ENCODE measurements at places on chromosomes 2 and 18.
A peak's percentile ranks its signal among the peaks of the same experiment; 100 is the strongest.

DNA sequence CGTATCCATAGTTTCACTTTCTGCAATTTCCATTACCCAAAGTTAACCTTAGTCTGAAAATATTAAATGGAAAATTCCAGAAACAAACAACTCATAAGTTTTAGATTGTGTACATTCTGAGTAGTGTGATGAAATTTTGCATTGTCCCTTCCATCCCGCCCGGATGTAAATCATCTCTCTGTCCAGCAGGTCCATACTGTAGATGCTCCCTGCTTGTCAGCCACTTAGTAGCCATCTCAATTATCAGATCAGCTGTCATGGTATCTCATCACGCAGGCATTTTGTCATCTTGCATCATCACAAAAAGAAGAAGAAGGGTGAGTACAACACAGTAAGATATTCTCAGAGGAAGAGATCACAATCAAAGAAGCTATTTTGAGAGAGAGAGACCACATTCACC lies 185.0 kb upstream of the STK17B start:
- H3K27ac ChIP-seq, result no peak overlapping the region
- H3K4me1 ChIP-seq, result no peaks in the 10 kb centered on the region
- H3K4me3 ChIP-seq, result no peak overlapping the region
- no peak for DNase-seq
- H3K36me3 ChIP-seq, result no peaks in the 10 kb centered on the region
- no peaks in the 10 kb centered on the region for H3K27me3 ChIP-seq

DNA sequence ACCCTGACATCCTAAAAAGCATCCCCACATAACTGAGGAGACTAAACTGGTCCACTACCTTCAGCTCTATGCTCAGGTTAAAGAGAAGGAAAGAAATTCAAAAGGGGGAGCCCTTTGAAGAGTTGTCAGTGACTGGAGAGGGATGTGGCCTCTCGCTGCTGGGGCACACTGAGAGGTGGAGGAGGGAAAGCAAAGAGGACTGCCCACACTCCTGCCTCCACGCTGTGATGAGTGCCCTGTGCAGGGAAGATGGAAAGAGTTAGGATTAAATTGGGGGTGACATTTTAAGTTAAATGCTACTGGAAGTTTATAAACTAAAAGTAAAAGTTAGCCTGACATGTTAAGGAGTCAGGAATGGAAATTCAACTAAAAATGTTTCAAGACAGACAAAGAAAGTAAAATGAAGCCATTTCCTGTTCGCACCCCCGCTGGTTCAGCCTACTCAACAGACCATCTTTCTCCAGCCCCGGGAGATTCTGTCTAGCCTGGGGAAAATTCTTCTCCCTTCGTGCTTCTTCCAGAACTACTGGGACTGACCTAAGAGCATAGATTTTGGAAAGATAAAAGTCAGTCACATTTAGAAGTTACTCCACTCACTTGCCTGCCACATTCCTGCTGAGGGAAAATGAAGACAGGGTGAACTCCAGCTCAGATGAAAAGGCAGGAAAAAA lies 17.8 kb upstream of the INO80C start:
- no peak overlapping the region for H3K4me3 ChIP-seq
- H3K27ac ChIP-seq, result no peak overlapping the region
- H3K27me3 ChIP-seq, result no peaks in the 10 kb centered on the region
- no peaks in the 10 kb centered on the region for H3K4me1 ChIP-seq
- no peak for DNase-seq
- no peaks in the 10 kb centered on the region for H3K36me3 ChIP-seq

DNA sequence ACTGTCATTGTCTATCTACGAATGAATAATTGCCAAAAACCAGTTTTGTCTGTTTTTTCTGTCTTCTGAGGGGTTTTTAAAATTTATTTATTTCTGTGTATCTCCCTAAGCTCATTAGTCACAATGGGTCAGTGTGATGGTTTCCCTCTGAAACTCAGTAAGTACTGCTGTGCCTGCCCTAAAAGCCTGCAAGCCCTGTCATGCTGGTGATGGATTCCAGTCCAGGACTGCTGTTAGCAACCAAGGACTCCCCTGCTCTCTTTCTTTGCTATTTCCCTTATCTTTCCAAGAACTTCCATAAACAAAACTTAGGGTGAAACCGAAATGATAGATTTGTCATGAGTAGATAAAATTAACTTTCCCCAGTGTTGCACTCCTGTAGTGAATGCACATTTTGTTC lies 11.8 kb upstream of the DSG2 start:
- H3K36me3 ChIP-seq, result no peaks in the 10 kb centered on the region
- H3K4me3 ChIP-seq, result no peak overlapping the region
- peaks cover 9% of the 10 kb centered on the region for H3K27me3 ChIP-seq
- no peak overlapping the region for H3K27ac ChIP-seq
- no peak for DNase-seq

GRCh38 chr18:23938043-23938756 lies 76.4 kb upstream of the TTC39C start:
- H3K4me3 ChIP-seq, result no peak overlapping the region
- H3K36me3 ChIP-seq, result no peaks in the 10 kb centered on the region
- H3K27me3 ChIP-seq, result no peaks in the 10 kb centered on the region
- no peak overlapping the region for H3K27ac ChIP-seq
- no peaks in the 10 kb centered on the region for H3K4me1 ChIP-seq
- DNase-seq, result no peak

- peak overlapping the region; percentile 18 for H3K4me3 ChIP-seq
- H3K36me3 ChIP-seq, result no peaks in the 10 kb centered on the region
- no peaks in the 10 kb centered on the region for H3K27me3 ChIP-seq
- no peak overlapping the region for H3K27ac ChIP-seq
- H3K4me1 ChIP-seq, result peaks cover 4% of the 10 kb centered on the region
Measured at GRCh38 chr2:25521665-25522387, 151.6 kb downstream of the DTNB start.

GRCh38 chr2:62030902-62031301 lies 125.4 kb downstream of the COMMD1 start:
- no peak overlapping the region for H3K27ac ChIP-seq
- no peaks in the 10 kb centered on the region for H3K36me3 ChIP-seq
- H3K4me1 ChIP-seq, result no peaks in the 10 kb centered on the region
- H3K4me3 ChIP-seq, result no peak overlapping the region

GRCh38 chr2:135762022-135762421 lies 20.4 kb downstream of the UBXN4 start:
- DNase-seq, result no peak
- H3K4me3 ChIP-seq, result no peak overlapping the region
- H3K27ac ChIP-seq, result no peak overlapping the region
- H3K36me3 ChIP-seq, result peaks cover 87% of the 10 kb centered on the region
- no peaks in the 10 kb centered on the region for H3K27me3 ChIP-seq
- no peaks in the 10 kb centered on the region for H3K4me1 ChIP-seq

GRCh38 chr2:101119431-101119830 lies 31.8 kb downstream of the TBC1D8 start:
- no peaks in the 10 kb centered on the region for H3K27me3 ChIP-seq
- peak overlapping the region; percentile 77 for H3K27ac ChIP-seq

DNA sequence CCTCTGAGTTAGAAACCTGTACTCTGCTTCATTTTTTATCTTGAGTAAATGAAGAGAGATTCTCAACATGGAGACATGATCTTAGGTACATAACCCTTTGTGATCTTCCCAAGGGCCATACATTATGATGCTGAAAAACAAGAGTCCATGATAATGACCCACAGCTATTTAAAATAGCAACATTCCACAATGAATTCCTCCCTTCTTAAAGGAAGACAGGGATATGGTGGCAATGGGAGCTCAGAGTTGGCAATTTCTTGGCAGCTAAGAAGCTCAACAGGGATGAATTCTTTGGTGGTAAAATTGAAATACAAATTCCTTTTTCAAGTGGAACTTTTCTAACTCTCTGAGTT lies 638.5 kb downstream of the CNTNAP5 start:
- no peaks in the 10 kb centered on the region for H3K4me1 ChIP-seq
- H3K27ac ChIP-seq, result no peak overlapping the region
- H3K27me3 ChIP-seq, result no peaks in the 10 kb centered on the region
- no peak overlapping the region for H3K4me3 ChIP-seq
- H3K36me3 ChIP-seq, result no peaks in the 10 kb centered on the region
- no peak for DNase-seq

GRCh38 chr2:12087671-12088380 lies 341.4 kb downstream of the LPIN1 start:
- no peak overlapping the region for H3K4me3 ChIP-seq
- no peaks in the 10 kb centered on the region for H3K4me1 ChIP-seq
- H3K27ac ChIP-seq, result no peak overlapping the region
- H3K36me3 ChIP-seq, result no peaks in the 10 kb centered on the region

- peaks cover 14% of the 10 kb centered on the region for H3K4me1 ChIP-seq
- no peaks in the 10 kb centered on the region for H3K36me3 ChIP-seq
- H3K27ac ChIP-seq, result no peak overlapping the region
- H3K27me3 ChIP-seq, result no peaks in the 10 kb centered on the region
Measured at GRCh38 chr2:98807221-98807620, 76.3 kb upstream of the MGAT4A start.

GRCh38 chr2:18284331-18284730 lies 276.1 kb downstream of the RDH14 start:
- no peaks in the 10 kb centered on the region for H3K27me3 ChIP-seq
- H3K4me1 ChIP-seq, result no peaks in the 10 kb centered on the region
- no peaks in the 10 kb centered on the region for H3K36me3 ChIP-seq
- H3K27ac ChIP-seq, result no peak overlapping the region
- no peak overlapping the region for H3K4me3 ChIP-seq

- no peak for DNase-seq
- H3K4me1 ChIP-seq, result no peaks in the 10 kb centered on the region
- no peak overlapping the region for H3K27ac ChIP-seq
- no peak overlapping the region for H3K4me3 ChIP-seq
- H3K27me3 ChIP-seq, result no peaks in the 10 kb centered on the region
Measured at GRCh38 chr2:78553866-78554647, 471.4 kb upstream of the REG3G start.

GRCh38 chr2:232374356-232374755 lies 4.2 kb upstream of the ALPP start:
- no peaks in the 10 kb centered on the region for H3K4me1 ChIP-seq
- H3K4me3 ChIP-seq, result no peak overlapping the region
- no peak overlapping the region for H3K27ac ChIP-seq
- H3K27me3 ChIP-seq, result no peaks in the 10 kb centered on the region
- no peak for DNase-seq
- no peaks in the 10 kb centered on the region for H3K36me3 ChIP-seq

- H3K27ac ChIP-seq, result no peak overlapping the region
- no peaks in the 10 kb centered on the region for H3K36me3 ChIP-seq
- no peak for DNase-seq
- no peak overlapping the region for H3K4me3 ChIP-seq
- no peaks in the 10 kb centered on the region for H3K4me1 ChIP-seq
Measured at GRCh38 chr18:30406728-30407127, 635.8 kb downstream of the DSC3 start.

- H3K4me1 ChIP-seq, result no peaks in the 10 kb centered on the region
- H3K36me3 ChIP-seq, result no peaks in the 10 kb centered on the region
- DNase-seq, result no peak
- H3K27ac ChIP-seq, result no peak overlapping the region
- no peak overlapping the region for H3K4me3 ChIP-seq
- no peaks in the 10 kb centered on the region for H3K27me3 ChIP-seq
Measured at GRCh38 chr2:68653538-68653982, 10.2 kb downstream of the PROKR1 start.

DNA sequence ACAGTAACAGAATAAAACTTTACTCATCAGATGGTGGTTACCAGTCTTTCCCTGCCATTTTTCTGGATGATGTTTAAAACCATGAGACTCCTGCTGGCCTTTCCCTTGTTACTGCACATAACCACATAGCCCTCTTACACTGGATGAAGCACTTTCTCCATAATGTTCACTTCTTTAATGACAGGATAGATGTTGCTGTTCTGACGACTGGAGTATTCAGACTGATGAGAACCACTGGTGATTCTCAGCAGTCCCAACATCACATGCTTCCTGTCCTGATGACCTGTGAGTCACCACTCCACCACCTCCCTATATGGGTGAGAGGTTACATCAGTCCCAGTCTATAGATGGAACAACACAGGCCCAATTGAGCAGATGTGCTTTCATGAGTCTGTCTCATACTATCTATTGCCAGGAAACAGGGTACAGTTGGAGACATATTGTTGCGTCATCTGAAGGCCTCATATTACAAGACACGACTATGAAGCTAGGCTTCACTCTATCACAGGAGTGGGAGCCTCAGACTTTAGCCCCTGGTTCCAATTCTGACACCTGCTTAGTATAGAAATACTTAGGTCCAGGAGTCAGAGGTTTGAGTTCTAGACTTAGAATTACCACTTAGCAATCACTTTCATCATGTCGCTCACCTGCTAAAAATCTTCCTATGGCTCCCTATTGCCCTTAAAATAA lies 145.7 kb upstream of the KLF7 start:
- DNase-seq, result peak; percentile 70
- no peak overlapping the region for H3K4me3 ChIP-seq
- no peak overlapping the region for H3K27ac ChIP-seq
- no peaks in the 10 kb centered on the region for H3K36me3 ChIP-seq

- DNase-seq, result no peak
- H3K36me3 ChIP-seq, result no peaks in the 10 kb centered on the region
- peaks cover 11% of the 10 kb centered on the region for H3K4me1 ChIP-seq
- no peak overlapping the region for H3K27ac ChIP-seq
- no peaks in the 10 kb centered on the region for H3K27me3 ChIP-seq
Measured at GRCh38 chr18:70207181-70207580, 1.7 kb upstream of the RTTN start.

- no peak overlapping the region for H3K27ac ChIP-seq
- no peak overlapping the region for H3K4me3 ChIP-seq
- no peak for DNase-seq
- H3K36me3 ChIP-seq, result peaks cover 86% of the 10 kb centered on the region
- no peaks in the 10 kb centered on the region for H3K27me3 ChIP-seq
Measured at GRCh38 chr2:11787991-11788390, 41.6 kb downstream of the LPIN1 start.

DNA sequence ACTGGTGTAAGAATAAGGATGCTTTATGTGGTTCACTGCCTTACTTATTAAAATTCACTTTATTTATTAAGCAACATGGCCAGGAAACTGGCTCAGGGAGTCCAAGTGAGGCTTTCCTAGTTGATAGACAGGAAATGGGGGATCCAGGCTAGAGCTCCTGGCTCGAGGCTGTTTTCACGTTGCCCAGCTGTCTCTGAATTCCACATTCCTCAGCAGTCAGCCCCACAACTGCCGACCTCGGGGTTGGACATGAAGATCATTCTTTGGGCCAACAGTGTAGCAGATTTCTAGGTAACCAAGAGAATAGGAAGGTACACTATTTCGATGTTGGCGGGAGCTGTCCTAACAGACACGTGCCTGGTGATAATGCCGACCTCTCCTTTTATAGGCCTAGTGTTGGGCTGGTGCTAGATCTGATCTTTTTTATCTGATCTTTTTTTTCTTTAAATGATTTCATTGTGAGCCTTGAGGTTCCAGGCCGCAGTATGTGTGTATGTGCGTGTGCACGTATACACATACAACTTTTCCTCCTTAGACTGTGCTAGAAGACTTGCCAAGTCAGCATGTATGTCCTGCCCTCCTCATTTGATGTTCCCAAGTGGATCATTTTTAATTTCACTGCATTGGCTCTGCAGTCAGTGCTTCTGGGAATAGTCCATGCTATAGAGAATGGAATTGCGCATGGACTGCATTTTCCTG lies 103.5 kb downstream of the CABLES1 start:
- H3K36me3 ChIP-seq, result no peaks in the 10 kb centered on the region
- no peak overlapping the region for H3K4me3 ChIP-seq
- no peak for DNase-seq

GRCh38 chr18:63145851-63146555 lies 173.6 kb downstream of the BCL2 start:
- peaks cover 5% of the 10 kb centered on the region for H3K4me1 ChIP-seq
- H3K27me3 ChIP-seq, result no peaks in the 10 kb centered on the region
- no peak for DNase-seq
- H3K27ac ChIP-seq, result no peak overlapping the region
- no peaks in the 10 kb centered on the region for H3K36me3 ChIP-seq
- no peak overlapping the region for H3K4me3 ChIP-seq

- no peaks in the 10 kb centered on the region for H3K4me1 ChIP-seq
- H3K4me3 ChIP-seq, result no peak overlapping the region
- H3K36me3 ChIP-seq, result no peaks in the 10 kb centered on the region
- no peaks in the 10 kb centered on the region for H3K27me3 ChIP-seq
- H3K27ac ChIP-seq, result no peak overlapping the region
- peak; percentile 17 for DNase-seq
Measured at GRCh38 chr2:35428548-35428947, 927.0 kb upstream of the CRIM1 start.

Data from adrenal gland (tissue), 19 donors.